ENCODE measurements at places on chromosomes 2 and 18.
A peak's percentile ranks its signal among the peaks of the same experiment; 100 is the strongest.

DNA sequence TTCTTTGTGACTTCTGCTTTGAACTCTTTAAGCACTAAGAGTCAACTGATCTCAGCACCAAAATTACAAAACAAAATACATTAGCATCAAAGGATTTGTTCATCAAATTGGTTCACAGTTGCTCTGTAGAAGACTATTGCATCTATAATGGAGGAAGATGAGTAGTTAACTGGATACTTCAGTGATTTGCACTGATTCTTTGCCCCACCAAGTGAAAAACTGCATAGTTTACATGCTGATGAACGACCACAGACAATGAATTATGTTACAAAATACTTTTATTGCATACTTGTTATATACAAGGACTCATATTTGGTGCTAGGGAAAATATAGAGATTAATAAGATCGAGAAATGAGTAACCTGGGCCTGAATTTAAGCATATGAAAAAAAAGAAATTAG is 107.2 kb downstream of the SCG2 start:
- no peak for DNase-seq

DNA sequence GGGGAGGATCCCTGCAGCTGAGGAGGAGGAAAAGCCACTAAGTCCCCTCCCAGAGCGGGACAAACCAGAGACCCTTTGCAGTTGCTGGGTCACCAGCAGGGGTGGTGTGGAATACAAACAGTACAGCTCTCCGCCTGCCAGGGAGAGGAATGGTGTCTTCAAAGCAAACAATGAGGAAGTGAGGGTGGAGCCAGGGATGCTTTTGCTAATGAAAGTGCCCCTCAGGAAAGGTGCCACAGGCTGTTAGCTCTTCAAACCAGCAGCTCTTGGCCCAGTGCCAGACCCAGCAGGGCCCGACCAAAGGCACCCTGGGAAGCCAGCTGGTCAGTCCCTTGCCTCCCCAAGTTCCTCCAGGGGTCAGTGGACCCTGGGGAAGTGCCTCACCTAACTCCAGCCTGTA is 102.8 kb downstream of the HIBCH start:
- peak; percentile 44 for DNase-seq

DNA sequence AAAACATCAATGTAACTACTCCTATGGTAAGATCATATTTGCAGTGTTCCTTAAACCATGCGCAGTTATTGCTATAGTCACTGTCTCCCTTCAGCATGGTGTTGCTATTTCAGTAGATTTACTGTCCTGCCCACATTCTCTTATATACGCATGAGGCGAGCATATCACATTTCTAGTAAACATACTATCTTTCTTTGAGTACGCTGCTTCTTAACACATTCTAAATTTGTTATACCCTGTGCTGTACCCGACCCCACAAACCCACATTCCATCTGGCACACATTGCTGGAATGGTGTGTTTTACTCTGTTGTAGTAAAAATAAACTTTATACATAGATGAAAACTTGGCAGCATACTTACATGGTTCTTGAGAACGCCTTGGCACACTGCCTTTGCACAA is 163.3 kb downstream of the QPCT start:
- no peak for DNase-seq

- DNase-seq, result no peak
Measured at GRCh38 chr18:8808001-8808400, 102.6 kb downstream of the MTCL1 start.

- DNase-seq, result no peak
Measured at GRCh38 chr2:65782996-65783650, 350.7 kb upstream of the SPRED2 start.

DNA sequence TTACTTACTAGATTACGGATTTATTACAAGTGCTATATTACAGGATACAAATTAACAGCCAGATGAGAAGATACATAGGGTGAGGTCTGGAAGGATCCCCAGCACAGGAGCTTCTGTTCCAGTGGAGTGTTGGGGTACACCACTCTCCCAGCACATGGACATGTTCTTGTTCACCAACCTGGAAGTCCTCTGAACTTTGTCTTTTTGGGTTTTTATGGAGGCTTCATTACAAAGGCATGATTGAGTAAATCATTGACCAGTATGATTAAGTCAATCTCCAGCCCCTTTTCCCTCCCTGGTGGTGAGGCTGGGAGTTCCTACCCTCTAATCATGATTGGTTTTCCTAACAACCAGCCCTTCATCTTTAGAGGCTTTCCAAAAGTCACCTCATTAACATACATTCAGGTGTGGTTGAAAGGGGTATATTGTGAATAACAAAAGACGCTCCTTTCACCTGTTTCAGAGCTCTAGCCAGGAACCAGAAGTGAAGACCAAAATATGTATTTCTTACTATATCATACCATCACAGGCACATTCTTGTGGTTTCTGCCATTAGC is 38.3 kb downstream of the APLF start:
- no peak for DNase-seq

DNA sequence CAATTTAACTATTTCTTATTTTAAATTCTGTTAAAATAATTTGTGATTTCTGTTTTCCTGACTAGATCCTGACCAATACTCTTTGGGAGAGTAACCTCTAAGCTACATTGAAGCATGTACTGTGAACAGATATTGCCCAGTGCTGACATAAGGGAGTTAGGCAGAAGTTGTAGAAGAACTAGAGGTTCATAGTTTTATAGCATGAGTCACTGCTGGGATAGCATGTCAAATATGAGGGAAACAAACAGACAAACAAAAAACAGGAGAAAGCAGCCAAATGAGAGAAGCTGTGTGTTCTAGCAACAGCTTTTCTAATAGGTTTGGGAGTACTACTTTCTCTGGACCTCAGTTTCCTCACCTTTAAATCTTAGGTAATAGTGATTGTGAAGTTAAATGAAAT is 72.4 kb downstream of the CERS6 start:
- no peak for DNase-seq

GRCh38 chr2:18651842-18652774 is 62.7 kb upstream of the NT5C1B start:
- no peak for DNase-seq

- DNase-seq, result no peak
Measured at GRCh38 chr2:121776885-121777698, 21.6 kb downstream of the TSN start.

- DNase-seq, result no peak
Measured at GRCh38 chr2:54512663-54513362, 56.7 kb downstream of the SPTBN1 start.

DNA sequence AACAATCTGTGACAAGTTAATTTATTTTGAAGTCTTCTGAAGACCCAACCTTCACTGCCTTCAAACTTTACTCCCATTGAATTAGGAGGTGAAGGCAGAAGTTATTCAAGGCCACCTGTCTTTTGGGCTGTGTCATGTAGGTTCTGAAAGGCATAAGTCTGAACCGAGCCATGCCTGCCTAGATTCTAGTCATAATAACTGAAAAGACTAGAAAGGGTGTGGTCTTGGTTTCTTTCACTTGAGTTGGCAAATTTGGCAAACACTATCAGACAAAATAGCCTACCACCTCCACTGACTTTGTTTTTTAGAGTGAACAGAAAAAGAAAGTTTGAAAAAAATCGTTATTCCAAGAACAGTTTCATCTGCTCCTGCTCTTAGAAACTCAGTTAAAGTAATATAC is 38.4 kb downstream of the PPM1B start:
- DNase-seq, result no peak

DNA sequence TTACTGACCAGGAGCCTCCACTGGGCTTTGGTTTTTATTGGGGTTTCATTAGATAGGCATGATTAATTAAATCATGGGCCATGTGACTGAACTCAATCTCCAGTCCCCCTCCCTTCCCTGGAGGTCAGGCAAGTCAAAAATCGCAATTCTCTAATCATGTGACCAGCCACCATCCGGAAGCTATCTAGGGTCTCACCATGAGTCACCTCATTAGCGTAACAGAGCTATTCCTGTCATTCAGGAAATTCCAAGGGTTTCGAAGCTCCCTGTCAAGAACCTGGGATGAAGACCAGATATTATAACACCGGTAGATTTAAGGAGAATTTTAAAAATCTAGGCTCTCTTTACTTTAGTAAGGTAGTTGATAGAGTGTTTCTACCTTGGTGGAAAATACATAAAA is 180.3 kb upstream of the TCF4 start:
- no peak for DNase-seq

DNA sequence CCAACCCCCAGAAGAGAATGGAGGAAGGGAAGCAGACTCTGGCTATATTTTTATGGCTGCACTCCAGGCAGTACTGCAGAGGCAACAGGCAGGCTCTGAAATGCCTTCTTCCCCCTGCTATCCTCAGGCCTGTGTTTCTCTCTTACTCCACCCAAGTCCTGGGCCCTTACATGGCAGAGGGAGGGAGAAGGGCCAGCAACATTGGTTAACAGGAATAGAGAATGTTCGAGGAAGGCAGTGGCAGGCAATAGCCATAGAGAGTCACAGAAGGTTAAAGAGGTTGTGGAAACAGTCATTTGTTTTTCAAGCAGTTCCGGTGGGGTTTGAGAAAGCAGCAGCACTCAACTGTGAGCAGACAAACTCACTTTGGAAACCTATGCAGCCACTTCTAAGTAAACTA is 15.1 kb upstream of the DARS1 start:
- DNase-seq, result no peak

GRCh38 chr2:69837533-69837932 is 8.1 kb downstream of the GMCL1 start:
- DNase-seq, result no peak

DNA sequence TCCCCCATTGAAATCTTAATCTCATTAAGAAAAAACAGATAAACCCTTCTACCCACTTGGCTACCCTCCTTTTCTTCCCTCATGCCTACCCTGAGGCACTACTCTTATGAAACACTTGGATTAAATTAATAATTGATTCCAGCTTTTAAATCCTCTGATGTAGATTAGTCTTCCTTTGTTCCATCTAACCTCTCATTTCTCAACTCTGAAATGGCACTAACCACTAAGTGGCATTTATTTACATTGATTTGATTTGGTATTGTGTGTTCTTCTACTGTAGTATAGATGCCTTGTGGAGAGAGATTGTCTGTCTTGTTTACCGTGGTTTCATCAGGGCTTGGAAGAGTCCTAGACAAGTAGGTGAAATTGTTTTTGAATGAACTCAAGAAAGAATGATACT is 26.7 kb downstream of the ITGA4 start:
- no peak for DNase-seq

DNA sequence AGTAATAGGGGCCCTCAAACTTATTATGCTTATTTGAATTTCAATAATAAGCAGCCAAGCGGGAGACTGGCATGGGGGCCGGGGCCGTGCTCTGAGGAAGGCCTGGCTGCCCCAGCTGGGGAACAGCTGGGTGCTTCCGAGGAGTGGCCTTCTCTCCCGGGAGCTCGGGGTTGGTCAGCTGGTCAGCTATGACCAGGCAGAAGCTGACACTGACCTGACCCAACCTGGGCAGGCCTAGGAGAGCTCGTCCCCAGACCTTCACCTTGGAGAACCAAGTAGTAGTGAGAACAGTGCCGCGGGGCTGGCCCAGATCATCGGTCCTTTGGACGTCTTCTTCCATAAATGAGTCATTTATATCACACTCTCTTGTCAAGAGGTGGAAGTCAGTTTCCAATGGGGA is 36.1 kb downstream of the RRM2 start:
- no peak for DNase-seq

DNA sequence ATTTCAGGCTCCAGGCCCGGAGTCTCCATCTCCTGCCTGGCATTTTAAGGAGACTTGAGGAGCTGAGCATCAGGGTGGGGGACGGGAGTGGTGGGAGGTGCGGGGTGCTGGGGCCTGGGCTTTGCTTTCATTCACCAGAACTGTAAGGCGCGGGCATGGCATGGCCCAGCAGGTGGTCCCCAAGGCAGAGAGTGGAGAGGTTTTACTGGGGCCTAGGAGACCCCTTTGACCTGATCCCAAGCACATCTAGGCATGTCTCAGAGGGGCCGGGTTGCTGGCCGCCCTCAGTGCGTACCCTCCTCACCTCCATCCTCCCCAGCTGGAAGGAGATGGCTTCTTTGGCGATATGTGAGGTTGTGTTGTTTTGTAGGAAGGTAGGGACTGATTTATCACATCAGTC is 172.5 kb downstream of the KLHL29 start:
- no peak for DNase-seq

DNA sequence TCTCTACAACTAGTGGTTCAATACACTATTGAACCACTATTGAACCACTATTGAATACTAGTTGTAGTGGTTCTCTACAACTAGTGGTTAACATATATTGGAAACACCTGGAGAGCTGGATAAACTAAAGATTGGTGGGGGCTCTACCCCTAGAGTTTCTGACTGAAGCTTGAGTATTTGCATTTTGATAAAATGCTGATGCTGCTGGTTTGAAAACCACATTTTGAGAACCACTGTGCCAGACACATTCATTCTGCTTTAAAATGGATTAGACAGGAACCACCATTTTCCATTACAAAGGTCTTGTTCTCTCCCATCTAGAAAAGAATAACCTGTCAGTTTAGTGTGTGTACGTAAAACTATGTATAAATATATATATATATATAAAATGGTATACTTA is 133.3 kb downstream of the TMEM247 start:
- DNase-seq, result no peak

- DNase-seq, result peak; percentile 53
Measured at GRCh38 chr18:58268849-58269248, 224.8 kb downstream of the NEDD4L start.

GRCh38 chr2:219592736-219593135 is 4.9 kb upstream of the STK11IP start:
- DNase-seq, result no peak

DNA sequence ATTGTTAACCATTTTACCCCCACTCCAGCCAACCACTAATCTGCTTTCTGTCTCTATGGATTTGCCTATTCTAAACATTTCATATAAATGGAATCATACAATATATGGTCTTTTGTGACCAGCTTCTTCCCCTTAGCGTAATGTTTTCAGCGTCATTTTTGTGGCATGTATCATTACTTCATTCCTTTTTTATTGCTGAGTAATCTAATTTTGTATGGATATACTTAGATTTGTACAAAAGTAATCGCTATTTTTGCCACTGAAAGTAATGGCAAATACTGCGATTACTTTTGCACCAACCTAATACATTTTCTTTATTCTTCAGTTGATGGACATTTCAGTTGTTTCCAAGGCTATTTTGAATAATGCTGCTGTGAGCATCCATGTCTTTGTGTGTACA is 227.6 kb downstream of the WDR7 start:
- no peak for DNase-seq

Measured in femur (tissue), 1 donor.